ENCODE measurements at places on chromosomes 4 and X.

- DNase-seq: no peak
Measured at GRCh38 chr4:2218436-2218835, 23.5 kb downstream of the HAUS3 start.

DNA sequence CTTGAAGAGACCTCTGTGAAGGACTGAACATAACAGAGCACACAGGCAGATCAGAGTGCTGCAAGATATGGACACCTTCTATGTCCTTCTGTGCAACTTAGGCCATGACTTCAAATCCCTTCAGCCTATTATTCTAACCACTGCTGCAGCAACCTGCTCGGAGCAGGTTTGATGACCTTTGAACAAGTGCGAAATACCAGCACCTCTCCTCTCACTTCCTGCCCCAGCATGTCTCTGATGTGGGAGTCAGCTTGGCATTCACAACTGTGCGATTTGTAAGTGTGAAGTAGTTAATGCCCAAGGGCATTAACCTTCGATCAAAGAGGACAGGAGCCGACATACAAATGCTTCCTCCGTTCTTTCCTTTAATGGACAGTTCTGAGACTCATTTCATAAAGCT is 1.6 kb upstream of the EXOC1 start:
- DNase-seq: no peak

- no peak for DNase-seq
Measured at GRCh38 chrX:122880952-122881351, 303.1 kb upstream of the GRIA3 start.

GRCh38 chrX:125786316-125786715 is 379.8 kb downstream of the DCAF12L2 start:
- DNase-seq: no peak

- no peak for DNase-seq
Measured at GRCh38 chr4:5658974-5659373, 49.4 kb downstream of the EVC2 start.

GRCh38 chr4:1604706-1605205 is 79.4 kb downstream of the FAM53A start:
- DNase-seq: no peak

Measured in activated T-cell treated with anti-CD3 and anti-CD28 coated beads for 4 hours (primary cell).